Memory B cell (primary cell): ENCODE measurements at places on chromosomes 16 and 17.
A peak's percentile ranks its signal among the peaks of the same experiment; 100 is the strongest.

DNA sequence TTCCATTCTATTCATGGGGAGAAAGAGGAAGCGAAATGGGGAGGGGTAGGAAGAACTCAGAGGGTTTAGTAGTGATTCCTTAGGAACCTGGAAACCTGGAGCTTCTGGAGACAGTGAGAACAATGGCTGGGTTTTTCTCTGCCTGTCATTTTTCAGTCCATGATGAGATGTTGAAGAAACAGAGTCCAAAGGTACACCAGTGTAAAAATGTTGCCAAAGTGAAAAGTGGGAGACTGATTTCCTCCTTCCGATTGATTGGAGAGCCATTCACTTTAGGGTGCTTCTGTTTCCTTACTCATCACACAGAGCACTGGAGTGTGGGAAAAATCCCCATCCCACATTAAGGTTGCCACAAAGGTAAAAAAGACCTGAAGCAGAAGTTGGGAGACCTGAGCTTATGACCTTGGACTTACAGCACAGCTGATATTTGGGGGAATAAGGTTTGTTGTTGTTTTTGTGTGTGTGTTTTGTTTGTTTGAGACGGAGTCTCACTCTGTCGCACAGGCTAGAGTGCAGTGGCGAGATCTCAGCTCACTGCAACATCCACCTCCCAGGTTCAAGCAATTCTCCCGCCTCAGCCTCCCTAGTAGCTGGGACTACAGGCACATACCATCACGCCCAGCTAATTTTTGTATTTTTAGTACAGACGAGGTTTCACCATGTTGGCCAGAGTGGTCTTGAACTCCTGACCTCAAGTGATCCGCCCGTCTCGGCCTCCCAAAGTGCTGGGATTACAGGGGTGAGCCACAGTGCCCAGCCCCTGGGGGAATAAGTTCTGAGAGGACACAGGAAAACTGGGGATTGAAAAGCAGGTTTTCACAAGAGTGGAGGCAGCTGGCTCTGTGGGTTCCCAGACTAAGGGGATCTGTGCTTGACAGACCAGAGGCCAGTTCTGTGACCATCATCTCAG, 1.4 kb upstream of the DHX8 start:
- no peak for DNase-seq
- H3K27ac ChIP-seq, result no peak overlapping the region
- H3K4me3 ChIP-seq, result no peak overlapping the region
- H3K27me3 ChIP-seq, result no peaks in the 10 kb centered on the region

- H3K36me3 ChIP-seq, result peaks cover 14% of the 10 kb centered on the region
- H3K4me3 ChIP-seq, result no peak overlapping the region
- H3K4me1 ChIP-seq, result peaks cover 5% of the 10 kb centered on the region
Measured at GRCh38 chr16:19071811-19072777, 4.7 kb downstream of the COQ7 start.

GRCh38 chr16:85201574-85201973, 89.3 kb upstream of the CIBAR2 start:
- H3K36me3 ChIP-seq, result no peaks in the 10 kb centered on the region
- H3K27me3 ChIP-seq, result peaks cover 9% of the 10 kb centered on the region
- no peak for DNase-seq
- H3K4me1 ChIP-seq, result peaks cover 2% of the 10 kb centered on the region

GRCh38 chr16:74825941-74826340, 51.3 kb upstream of the FA2H start:
- no peak for DNase-seq
- peaks cover 17% of the 10 kb centered on the region for H3K27me3 ChIP-seq
- no peaks in the 10 kb centered on the region for H3K4me1 ChIP-seq
- no peak overlapping the region for H3K27ac ChIP-seq

- peaks cover 10% of the 10 kb centered on the region for H3K4me1 ChIP-seq
- H3K27me3 ChIP-seq, result no peaks in the 10 kb centered on the region
- no peak for DNase-seq
- peaks cover 40% of the 10 kb centered on the region for H3K36me3 ChIP-seq
Measured at GRCh38 chr16:53837426-53837825, 133.5 kb downstream of the FTO start.

- H3K36me3 ChIP-seq, result peaks cover 2% of the 10 kb centered on the region
- H3K27me3 ChIP-seq, result peaks cover 20% of the 10 kb centered on the region
- H3K27ac ChIP-seq, result no peak overlapping the region
- no peak overlapping the region for H3K4me3 ChIP-seq
- H3K4me1 ChIP-seq, result peaks cover 15% of the 10 kb centered on the region
Measured at GRCh38 chr16:66473051-66473571, 46.0 kb downstream of the BEAN1 start.

GRCh38 chr17:32123782-32124181, 18.5 kb upstream of the RHOT1 start:
- H3K27me3 ChIP-seq, result peaks cover 6% of the 10 kb centered on the region
- H3K4me3 ChIP-seq, result no peak overlapping the region
- H3K27ac ChIP-seq, result no peak overlapping the region
- DNase-seq, result no peak
- H3K4me1 ChIP-seq, result peaks cover 15% of the 10 kb centered on the region

DNA sequence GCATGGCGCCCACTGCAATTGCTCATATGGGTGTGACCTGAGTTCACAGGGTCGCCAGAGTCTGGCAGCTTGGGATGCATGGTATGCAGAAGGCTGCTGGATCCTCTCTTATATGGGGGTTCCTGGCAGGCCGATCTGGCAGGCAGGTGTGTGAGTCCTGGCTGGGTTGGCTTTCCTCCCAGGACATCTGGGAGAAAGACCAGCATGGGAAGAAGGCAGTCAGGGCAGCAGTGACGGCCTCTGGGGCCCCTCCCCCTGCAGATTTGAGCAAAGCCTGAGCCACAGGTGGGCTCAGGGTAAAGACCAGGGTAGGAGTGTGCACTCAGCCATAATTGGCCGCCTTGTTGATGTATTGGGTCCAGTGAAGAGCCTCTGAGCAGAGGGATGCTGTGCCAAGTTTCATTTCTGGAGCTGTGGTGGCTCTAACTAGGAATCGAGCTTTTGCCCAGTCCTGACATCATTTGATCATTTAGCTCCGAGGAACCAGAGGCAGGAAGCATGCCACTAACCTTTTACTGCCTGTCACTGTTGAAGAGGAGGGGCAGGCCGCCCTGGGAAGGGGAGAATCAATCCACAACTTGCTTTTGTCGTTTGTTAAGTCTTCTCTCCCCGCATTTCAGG, 174.3 kb downstream of the CCDC182 start:
- no peaks in the 10 kb centered on the region for H3K27me3 ChIP-seq
- no peak overlapping the region for H3K4me3 ChIP-seq
- peaks cover 6% of the 10 kb centered on the region for H3K4me1 ChIP-seq
- no peak for DNase-seq
- no peak overlapping the region for H3K27ac ChIP-seq
- H3K36me3 ChIP-seq, result peaks cover 5% of the 10 kb centered on the region

GRCh38 chr17:60160829-60161501, 11.2 kb downstream of the CA4 start:
- H3K4me3 ChIP-seq, result no peak overlapping the region
- DNase-seq, result no peak
- peaks cover 9% of the 10 kb centered on the region for H3K4me1 ChIP-seq
- H3K36me3 ChIP-seq, result no peaks in the 10 kb centered on the region
- peaks cover 32% of the 10 kb centered on the region for H3K27me3 ChIP-seq

DNA sequence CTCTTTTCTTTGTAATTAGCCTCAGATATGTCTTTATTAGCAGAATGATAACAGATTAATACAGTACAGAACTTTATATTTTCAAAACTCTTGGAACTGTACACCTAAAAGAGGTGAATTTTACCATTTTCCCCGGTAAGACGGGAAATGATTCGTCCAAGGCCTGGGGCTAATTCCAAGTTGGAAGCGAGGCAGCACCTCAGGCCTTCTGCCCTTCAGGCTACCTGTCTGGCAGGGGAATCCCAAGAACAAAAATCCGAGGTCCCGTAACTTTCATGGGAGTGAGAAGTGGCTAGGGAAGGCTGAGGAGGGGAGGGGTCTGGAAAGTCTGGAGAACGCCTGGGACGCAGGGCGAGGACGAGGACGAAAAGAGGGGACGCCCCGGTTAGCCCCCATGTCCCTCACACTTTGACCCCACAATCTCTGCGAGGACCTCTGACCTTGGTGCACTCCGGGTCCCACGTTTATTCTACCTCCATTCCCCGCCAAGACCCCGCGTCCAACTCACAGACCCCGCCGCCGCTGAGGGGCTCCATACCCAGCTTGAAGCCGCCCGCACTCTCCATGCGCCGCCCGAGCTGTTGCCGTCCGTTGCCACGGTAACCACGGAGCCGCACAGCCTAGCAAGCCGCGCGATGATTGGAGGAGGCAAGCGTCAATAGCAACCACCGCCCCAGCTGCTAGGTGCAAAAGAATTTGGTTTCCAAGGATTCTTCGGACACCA, at the start of gene HYDIN:
Gene HYDIN (minus strand): TSS at position 601 of the 724 bp plus-strand sequence. CDS start 43,827 bp downstream, outside the sequence.
- H3K27me3 ChIP-seq, result peaks cover 11% of the 10 kb centered on the region
- peaks cover 4% of the 10 kb centered on the region for H3K36me3 ChIP-seq
- DNase-seq, result no peak
- H3K27ac ChIP-seq, result no peak within 1 kb of the TSS
- no peak within 1 kb of the TSS for H3K4me3 ChIP-seq

- H3K4me1 ChIP-seq, result peaks cover 10% of the 10 kb centered on the region
- H3K27ac ChIP-seq, result no peak overlapping the region
- H3K36me3 ChIP-seq, result peaks cover 8% of the 10 kb centered on the region
- no peak overlapping the region for H3K4me3 ChIP-seq
- H3K27me3 ChIP-seq, result peaks cover 2% of the 10 kb centered on the region
- DNase-seq, result no peak
Measured at GRCh38 chr16:84532291-84532724, 27.8 kb upstream of the MEAK7 start.

DNA sequence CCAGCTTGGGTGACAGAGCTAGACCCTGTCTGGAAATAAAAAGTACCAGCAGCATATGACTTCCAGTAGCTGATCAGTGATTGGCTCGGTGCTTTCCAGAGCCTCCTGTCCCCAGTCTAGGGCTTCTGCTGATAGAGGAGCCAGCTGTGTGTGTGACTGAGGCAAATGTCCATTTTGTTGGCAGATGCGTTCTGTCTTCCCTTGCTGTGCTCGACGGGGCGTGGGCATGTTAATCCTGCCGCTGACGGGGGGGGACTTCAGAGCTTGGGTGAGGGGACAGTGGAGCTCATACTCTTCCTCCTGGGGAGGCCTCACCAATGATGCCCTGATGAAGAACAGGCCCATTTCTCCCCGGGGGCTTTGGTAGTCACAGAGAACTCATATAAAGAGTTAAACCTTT, 14.6 kb downstream of the KCTD2 start:
- H3K4me3 ChIP-seq, result no peak overlapping the region
- H3K27me3 ChIP-seq, result no peaks in the 10 kb centered on the region
- peaks cover 22% of the 10 kb centered on the region for H3K36me3 ChIP-seq

DNA sequence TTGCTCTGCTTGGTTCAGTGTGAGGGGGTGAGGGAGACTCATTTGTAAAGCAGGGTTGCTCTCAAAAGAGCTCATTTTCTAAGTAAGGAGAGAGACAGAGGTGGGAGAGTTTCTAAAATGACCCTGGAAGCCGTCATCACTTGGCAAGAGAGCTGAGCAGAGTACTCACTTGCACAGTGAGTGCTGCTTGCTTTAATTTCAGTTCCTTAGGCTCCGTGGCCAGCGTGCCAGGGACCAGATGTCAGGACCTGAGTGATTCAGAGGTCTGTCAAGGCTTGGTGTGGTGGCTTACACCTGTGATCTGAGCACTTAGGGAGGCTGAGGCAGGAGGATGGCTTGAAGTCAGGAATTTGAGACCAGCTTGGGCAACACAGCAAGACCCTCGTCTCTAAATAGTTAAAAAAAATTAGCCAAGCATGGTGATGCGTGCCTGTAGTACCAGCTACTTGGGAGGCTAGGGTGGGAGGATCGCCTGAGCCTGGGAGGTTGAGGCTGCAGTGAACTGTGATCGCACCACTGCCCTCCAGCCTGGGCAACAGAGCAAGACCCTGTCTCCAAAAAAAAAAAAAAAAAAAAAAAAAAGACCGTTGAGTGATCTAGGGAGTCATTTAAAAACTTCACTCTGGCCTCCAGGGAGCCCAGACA, 10.7 kb downstream of the ZNF205 start:
- H3K27me3 ChIP-seq, result no peaks in the 10 kb centered on the region
- H3K4me1 ChIP-seq, result peaks cover 9% of the 10 kb centered on the region
- no peaks in the 10 kb centered on the region for H3K36me3 ChIP-seq
- H3K4me3 ChIP-seq, result peak overlapping the region; percentile 98

GRCh38 chr17:3944485-3945388, 19.5 kb downstream of the ATP2A3 start:
- H3K36me3 ChIP-seq, result peaks cover 32% of the 10 kb centered on the region
- H3K27me3 ChIP-seq, result no peaks in the 10 kb centered on the region
- no peak overlapping the region for H3K4me3 ChIP-seq
- peaks cover 8% of the 10 kb centered on the region for H3K4me1 ChIP-seq
- H3K27ac ChIP-seq, result peak overlapping the region; percentile 53

DNA sequence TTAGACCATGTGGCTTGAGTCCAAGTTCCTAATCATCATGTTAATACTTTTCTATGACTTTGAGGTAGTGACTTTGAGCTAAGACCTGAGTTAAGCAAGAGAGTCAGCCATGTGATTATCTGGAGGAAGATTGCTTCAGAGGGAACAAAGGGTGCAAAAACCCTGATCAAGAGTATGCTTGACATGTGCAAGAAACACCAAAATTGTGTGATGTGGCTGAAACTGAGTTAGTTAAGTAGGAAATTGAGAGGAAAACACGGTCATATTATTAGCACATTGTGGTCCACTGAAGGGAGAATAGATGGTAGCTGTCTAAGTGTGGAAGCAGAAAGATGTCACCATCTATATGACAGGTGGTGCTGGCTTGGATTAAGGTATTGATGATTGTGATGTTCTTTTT, 130.4 kb upstream of the MON1B start:
- peaks cover 1% of the 10 kb centered on the region for H3K27me3 ChIP-seq
- peaks cover 9% of the 10 kb centered on the region for H3K4me1 ChIP-seq
- no peak overlapping the region for H3K4me3 ChIP-seq
- no peak for DNase-seq
- no peak overlapping the region for H3K27ac ChIP-seq

- H3K36me3 ChIP-seq, result peaks cover 3% of the 10 kb centered on the region
- no peak for DNase-seq
- no peaks in the 10 kb centered on the region for H3K27me3 ChIP-seq
- peak overlapping the region; percentile 98 for H3K27ac ChIP-seq
- peaks cover 46% of the 10 kb centered on the region for H3K4me1 ChIP-seq
Measured at GRCh38 chr16:50685462-50686063, 4.5 kb upstream of the SNX20 start.

- peaks cover 39% of the 10 kb centered on the region for H3K4me1 ChIP-seq
- no peak overlapping the region for H3K27ac ChIP-seq
- no peak for DNase-seq
- no peak overlapping the region for H3K4me3 ChIP-seq
- H3K36me3 ChIP-seq, result peaks cover 5% of the 10 kb centered on the region
- H3K27me3 ChIP-seq, result no peaks in the 10 kb centered on the region
Measured at GRCh38 chr17:28545787-28546415, 6.5 kb downstream of the UNC119 start.

- H3K27me3 ChIP-seq, result peaks cover 5% of the 10 kb centered on the region
- no peak overlapping the region for H3K27ac ChIP-seq
- peaks cover 30% of the 10 kb centered on the region for H3K36me3 ChIP-seq
Measured at GRCh38 chr16:1975432-1976215, 3.8 kb downstream of the TBL3 start.

- peaks cover 1% of the 10 kb centered on the region for H3K4me1 ChIP-seq
- H3K27me3 ChIP-seq, result peaks cover 2% of the 10 kb centered on the region
- H3K4me3 ChIP-seq, result no peak overlapping the region
- H3K27ac ChIP-seq, result no peak overlapping the region
Measured at GRCh38 chr16:21244518-21245215, 11.2 kb downstream of the ANKS4B start.

GRCh38 chr17:9241774-9242496, 220.6 kb downstream of the NTN1 start:
- H3K4me3 ChIP-seq, result peak overlapping the region; percentile 32
- no peak for DNase-seq
- no peaks in the 10 kb centered on the region for H3K36me3 ChIP-seq

- no peak overlapping the region for H3K27ac ChIP-seq
- H3K36me3 ChIP-seq, result no peaks in the 10 kb centered on the region
- H3K4me3 ChIP-seq, result no peak overlapping the region
- H3K27me3 ChIP-seq, result peaks cover 26% of the 10 kb centered on the region
- no peak for DNase-seq
Measured at GRCh38 chr17:79325709-79326430, 251.2 kb downstream of the ENGASE start.
